Suprapubic skin (tissue), 4 donors: ENCODE measurements at places on chromosomes 16 and 17. TPM values are rescaled to one million over a fixed set of nuclear protein-coding genes. Genes with fewer than 3 reads are reported as not detected.

GRCh38 chr17:73645050-73645871 is 1.0 kb upstream of the SDK2 start:
- DNase-seq = peak; percentile 65
- peaks cover 32% of the 10 kb centered on the region for H3K4me1 ChIP-seq
- no peak overlapping the region for H3K27ac ChIP-seq
- peaks cover 81% of the 10 kb centered on the region for H3K27me3 ChIP-seq

GRCh38 chr16:54069601-54070239 is 216.9 kb downstream of the IRX3 start:
- H3K4me1 ChIP-seq = no peaks in the 10 kb centered on the region
- H3K27me3 ChIP-seq = no peaks in the 10 kb centered on the region
- no peak for DNase-seq
- no peaks in the 10 kb centered on the region for H3K36me3 ChIP-seq

KRT15 gene
- 2,507 TPM for total RNA-seq

SPAG5 gene
- total RNA-seq = 5.7 TPM

GLG1 gene
- total RNA-seq = 89.1 TPM

CCDC78 gene
- 2.4 TPM for total RNA-seq
